Natural killer cell treated with Interleukin-12 subunit alpha and Interleukin-12 subunit beta and Interleukin-15 and Interleukin-18, amount 100 ng/mL, for 72 hours (primary cell): ENCODE measurements at places on chromosomes 3 and 15. TPM values are rescaled to one million over a fixed set of nuclear protein-coding genes. Genes with fewer than 3 reads are reported as not detected.

DNA sequence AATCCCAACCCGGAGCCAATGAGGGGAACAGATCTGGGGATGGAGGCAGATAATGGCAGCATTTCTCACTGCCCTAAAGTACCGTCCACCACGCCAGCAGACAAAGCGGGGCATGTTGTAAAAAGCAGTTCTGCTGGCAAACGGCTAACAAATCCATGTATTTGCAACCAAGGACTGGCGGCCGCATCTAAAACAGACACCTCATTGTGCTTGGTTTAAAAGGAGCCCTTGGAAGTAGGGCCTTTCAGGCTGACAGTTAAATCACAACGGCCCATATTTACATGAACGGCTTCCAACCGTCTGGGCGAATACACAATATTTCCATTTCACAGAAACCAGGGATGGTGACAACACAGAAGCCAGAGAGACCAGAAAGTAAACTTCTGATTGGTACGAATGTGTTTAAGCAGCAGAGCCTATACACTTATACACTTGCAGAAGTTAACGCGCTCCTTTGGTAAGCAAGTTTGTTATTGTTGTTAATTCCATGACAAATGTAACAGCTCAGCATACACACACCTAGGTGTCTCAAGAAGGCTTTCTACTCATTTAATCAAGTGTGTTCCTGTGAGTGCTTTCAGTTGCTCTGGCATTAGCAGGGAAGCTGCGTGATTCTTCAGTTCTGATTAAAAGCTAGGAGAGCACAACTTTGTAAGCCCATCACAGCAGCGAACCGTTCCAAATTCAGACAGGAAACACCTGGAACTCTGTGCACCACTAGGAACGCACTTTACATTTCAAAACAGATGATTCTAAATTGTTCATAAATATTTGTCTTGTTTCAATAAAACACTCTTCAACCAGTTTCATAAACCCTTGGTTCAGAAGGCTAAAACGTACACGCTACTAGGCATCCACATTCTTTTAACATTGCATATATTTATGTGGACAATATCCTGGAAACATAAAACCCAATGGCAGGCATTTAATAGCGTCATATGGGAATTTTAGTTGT, 112.9 kb downstream of the PDZRN3 start:
- DNase-seq, result no peak
- H3K27me3 ChIP-seq, result no peaks in the 10 kb centered on the region
- H3K4me3 ChIP-seq, result no peak overlapping the region
- no peak overlapping the region for H3K27ac ChIP-seq
- no peaks in the 10 kb centered on the region for H3K36me3 ChIP-seq

DNA sequence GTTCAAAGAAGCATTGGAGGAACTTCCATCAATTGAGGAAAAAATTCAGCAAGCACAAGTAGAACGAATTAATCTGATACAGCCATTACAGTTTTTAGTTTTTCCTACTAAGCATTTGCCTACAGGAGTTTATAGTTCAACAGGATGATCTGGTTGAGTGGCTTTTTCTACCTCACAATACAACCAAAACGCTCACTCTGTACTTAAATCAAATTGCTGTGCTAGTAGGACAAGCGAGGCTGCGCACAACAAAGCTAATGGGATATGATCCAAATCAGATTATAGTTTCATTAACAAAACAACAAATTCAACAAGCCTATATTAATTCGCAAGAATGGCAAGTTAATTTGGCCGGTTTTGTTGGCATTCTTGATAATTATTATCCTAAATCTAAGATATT, 44.2 kb downstream of the ETFA start:
- H3K4me3 ChIP-seq, result no peak overlapping the region
- H3K27ac ChIP-seq, result no peak overlapping the region
- H3K27me3 ChIP-seq, result no peaks in the 10 kb centered on the region
- peaks cover 6% of the 10 kb centered on the region for H3K4me1 ChIP-seq

DNA sequence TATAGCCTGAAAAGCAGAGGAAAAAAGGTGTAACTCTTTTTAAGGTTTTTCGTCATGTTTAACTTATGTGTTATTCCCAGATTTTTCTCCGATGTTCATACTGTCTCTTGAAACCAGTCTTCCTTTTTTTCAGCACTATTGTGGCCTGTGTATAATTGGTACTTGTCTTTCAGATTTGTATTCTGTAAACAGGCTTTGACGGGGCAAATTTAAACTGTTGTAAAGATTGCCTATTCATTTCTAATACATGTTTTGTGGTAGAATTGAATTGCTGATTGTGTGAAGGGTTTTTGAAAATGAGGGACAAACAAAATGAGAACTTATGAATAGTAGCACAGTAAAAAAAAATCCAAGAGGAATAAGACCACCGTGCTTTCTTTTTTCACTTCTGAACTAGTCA, 33.6 kb downstream of the AKAP13 start:
- H3K27ac ChIP-seq, result peak overlapping the region; percentile 56
- DNase-seq, result no peak

DNA sequence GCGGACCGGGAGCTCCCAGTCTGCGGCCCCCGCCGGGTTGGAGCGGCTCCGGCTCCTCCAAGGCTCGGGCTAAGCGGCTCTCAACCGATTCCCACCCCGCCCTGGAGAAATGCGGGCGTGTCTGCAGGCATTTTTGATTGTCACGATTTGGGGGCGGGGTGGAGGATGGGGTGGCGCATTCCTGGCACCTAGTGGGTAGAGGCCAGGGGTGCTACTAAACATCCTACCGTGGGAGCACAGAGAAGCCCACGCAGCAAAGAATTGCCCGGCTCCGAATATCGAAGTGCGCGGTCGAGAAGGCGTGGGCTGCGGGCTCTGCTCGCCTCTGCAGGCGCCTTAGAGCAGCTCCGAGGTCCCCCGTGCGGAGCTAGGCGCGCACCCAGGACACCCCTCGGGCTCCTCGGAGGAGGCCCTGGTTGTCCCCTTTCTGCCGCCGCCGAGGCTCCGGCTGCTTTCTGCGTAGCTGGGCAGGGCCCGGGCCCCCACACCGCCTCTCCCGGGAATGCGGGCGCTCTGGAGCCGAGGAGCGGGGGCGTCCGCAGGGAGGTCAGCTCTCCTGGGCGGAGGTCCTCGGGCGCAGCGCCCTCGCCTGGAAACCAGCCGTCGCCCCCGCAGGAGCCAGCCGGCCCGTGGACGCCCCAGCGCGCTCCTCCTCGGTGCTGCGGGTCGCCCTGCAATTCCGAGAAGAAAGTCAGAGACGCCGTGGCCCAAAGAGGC, 16.5 kb upstream of the LAMP3 start:
- H3K4me3 ChIP-seq, result peak overlapping the region; percentile 38
- peaks cover 28% of the 10 kb centered on the region for H3K27me3 ChIP-seq
- no peak for DNase-seq
- no peak overlapping the region for H3K27ac ChIP-seq
- H3K4me1 ChIP-seq, result no peaks in the 10 kb centered on the region

GRCh38 chr3:26714485-26714884, 91.9 kb downstream of the LRRC3B start:
- no peak for DNase-seq
- no peaks in the 10 kb centered on the region for H3K27me3 ChIP-seq
- no peaks in the 10 kb centered on the region for H3K36me3 ChIP-seq
- H3K27ac ChIP-seq, result no peak overlapping the region

DNA sequence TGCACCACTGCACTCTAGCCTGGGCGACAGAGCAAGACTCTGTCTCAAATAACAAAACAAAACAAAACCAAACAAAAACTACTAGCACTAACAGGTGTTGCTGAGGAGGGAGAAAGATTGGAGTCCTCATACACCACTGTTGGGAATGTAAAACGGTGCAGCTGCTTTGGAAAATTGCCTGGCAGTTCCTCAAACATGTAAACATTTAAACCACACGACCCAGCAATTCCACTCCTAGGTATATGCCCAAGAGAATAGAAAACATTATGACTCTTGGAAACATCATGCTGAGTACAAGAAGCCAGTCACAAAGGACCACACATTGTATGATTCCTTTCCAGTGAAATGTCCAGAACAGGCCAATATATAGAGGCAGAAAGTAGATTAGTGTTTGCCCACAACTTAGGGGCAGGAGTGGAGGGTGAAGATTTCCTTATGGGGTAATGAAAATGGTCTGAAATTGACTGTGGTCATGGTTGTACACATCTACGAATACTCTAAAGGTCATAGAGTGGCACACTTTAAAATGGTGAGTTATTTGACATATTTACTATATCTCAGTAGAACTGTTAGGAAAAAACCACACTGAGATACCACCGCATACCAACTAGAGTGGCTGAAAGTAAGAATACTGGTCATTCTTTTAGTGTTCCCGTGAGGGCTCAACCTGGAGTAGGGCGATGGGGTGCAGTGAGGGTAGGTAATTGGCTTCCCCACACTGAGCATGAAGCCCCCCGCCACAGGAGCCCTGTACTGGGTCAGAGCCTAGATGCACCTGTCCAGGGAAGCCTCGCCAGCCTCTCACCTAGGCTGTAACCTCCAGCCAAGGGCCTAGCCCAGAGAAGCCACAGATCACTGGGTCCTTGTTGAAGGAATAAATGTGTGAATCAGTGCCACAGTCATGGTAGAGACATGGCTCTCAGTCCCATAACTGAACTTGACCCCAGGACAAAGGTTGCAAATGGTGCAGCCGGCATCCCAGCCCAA, 131.1 kb downstream of the NUP210 start:
- no peak for DNase-seq
- no peak overlapping the region for H3K27ac ChIP-seq
- no peaks in the 10 kb centered on the region for H3K4me1 ChIP-seq
- H3K27me3 ChIP-seq, result peaks cover 24% of the 10 kb centered on the region
- no peak overlapping the region for H3K4me3 ChIP-seq

DNA sequence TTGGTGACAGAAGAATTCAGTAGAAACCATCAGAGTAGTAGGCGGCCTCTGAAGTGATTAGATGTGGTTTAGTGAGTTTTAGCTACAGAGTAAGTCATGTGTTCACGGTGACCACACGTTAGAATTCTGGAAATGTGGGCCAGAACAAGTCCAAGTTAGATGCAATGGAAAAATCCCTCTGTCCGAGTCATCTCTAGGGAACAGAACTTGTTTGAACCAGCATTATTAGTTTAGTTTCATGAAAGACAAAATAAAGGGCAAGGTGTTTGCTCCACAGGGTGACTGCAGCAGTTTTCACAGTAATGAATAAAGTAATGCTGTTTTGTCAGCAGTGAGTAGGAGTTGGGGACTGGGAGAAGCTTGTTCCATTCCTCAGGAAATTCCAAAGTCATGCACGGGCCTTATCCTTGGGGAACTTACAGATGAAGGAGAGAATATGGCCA, 100.2 kb downstream of the CGNL1 start:
- no peaks in the 10 kb centered on the region for H3K4me1 ChIP-seq
- H3K36me3 ChIP-seq, result no peaks in the 10 kb centered on the region
- H3K27me3 ChIP-seq, result peaks cover 25% of the 10 kb centered on the region
- no peak overlapping the region for H3K27ac ChIP-seq

Gene ABI3BP
- total RNA-seq, result not detected

Gene YEATS2
- total RNA-seq, result 66.1 TPM

Gene BTLA
- 1.4 TPM for total RNA-seq

Gene PDCD6IP
- total RNA-seq, result 197 TPM

Gene PRR23E
- total RNA-seq, result not detected

Gene GABRB3
- not detected for total RNA-seq
